T-helper 2 cell treated with Interferon-gamma antibody and Interleukin-4, amounts not matched to agents 5 μg/mL and 100 μg/mL, for 36 hours (primary cell): ENCODE measurements at places on chromosomes 11 and 22.

- DNase-seq = peak; percentile 27
Observed at GRCh38 chr11:95698676-95699557, 90.7 kb downstream of the FAM76B start.

DNA sequence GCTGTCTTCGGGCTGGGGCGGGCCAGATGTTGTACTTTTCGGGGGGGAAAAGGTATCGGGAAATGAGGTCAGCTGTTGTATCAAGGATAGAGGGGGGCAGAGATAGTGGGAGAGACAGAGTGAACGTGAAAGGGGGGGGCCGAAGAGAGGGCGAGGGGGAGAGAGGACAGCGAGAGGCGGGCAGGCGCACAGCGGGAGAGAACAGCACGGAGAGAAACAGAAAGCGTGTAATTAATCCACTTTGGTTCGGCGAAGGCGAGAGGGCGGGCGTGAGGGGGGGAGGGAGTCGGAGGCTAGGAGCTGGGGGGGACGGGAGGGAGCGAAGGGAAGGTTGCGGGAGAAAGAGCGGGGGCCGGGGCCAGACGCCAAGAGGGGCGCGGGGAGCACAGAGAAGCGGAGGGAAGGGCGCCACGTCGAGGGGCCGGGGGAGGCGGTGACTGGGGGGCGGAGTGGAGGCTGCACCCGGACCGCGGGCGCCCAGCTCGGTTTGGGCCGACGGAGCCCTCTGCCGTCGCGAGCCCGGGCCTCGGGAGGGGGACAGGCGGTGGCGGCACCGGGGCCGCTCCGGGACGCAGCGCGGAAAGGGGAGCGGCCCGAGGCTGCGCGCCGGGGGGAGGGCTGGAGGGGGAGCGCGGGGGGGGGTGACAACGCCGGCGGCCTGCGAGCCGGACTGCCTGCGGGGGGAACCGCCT, 612 bp downstream of the IGF2 start:
- DNase-seq = no peak

GRCh38 chr11:30016588-30017363, at the start of gene KCNA4:
TSS of gene KCNA4 (minus strand) at chr11:30017030. CDS start at chr11:30012678, 4,352 bp downstream.
- no peak for DNase-seq

- no peak for DNase-seq
Observed at GRCh38 chr11:35286126-35286525, 133.2 kb downstream of the SLC1A2 start.

DNA sequence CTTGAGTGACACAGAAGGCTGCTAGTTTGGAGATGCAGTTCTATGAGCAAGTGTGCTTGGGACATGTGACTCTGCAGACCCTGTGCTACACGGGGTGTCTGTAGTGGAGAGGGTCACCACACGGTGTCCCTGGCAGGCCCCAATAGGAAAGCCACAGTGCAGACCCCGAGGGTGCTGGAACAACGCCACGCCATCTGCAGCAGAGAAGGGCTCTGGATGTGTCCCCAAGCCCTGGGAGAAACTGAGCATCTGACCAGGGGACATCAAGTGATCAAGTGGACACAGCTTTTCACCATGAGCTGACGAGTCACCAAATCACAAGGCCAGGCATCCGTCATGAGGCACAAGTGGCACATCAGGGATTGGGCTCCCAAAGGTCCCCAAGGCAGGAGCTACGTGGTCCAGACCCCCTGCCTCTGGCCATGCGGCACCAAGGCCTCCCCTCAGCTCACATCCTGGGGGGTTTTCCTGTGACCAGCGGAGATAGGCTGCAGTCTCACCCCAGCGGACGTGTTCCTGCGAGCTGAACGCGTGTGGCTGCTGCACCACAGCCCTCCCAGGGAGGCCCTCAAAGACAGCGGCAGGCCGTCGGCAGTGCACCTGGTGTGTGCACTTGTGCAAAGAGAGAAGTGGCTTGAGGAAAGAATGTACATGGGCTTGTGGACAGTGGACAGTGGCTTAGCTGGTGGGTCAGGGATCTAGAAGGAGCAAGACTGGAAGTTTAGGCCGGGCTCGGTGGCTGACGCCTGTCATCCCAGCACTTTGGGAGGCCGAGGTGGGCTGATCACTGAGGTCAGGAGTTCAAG, 96.7 kb downstream of the RPS6KA4 start:
- no peak for DNase-seq

- DNase-seq = no peak
Observed at GRCh38 chr22:47818496-47818895, 1056.0 kb downstream of the TBC1D22A start.

DNA sequence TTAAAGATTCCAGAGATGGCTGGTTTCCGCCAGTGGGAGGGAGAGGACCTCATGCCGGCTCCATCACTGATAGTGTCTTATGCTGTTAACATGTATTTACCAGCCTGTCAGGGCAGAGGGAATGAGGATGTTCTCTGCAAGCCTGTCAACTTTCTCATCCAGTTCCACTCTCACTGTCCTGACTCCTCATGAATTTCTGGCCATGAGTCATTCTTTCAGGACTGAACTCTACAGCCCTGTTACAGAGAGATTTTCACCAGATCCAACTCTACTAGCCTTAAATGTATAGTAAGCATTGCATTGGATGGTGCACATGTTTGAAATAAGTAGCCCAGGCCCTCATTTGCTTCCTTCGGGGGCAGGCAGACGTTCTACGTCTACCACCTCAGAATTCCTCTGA, 387.7 kb downstream of the TMEM135 start:
- DNase-seq = no peak

- no peak for DNase-seq
Observed at GRCh38 chr11:114171257-114172054, 111.9 kb downstream of the ZBTB16 start.

- DNase-seq = no peak
Observed at GRCh38 chr11:104320956-104321355, 157.0 kb upstream of the PDGFD start.

DNA sequence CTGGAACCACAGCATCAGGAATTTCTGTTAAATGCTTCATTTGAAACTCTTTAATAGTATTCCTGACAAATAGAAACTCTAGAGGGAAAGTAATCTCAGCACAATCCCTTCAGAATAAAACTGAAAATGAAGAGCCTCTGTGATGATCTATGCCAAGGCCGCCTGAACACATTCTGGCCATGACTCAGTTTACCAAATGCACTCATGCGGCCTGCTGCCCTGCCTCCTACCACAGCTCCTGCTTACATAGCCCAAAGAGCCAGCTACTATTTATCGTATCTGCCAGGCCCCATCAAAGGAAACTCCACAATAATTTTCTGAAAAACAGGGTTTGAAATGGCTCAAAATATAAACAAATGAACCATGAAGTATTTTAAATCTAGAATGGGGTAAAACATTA, 27.0 kb downstream of the ARL14EP start:
- DNase-seq = no peak

DNA sequence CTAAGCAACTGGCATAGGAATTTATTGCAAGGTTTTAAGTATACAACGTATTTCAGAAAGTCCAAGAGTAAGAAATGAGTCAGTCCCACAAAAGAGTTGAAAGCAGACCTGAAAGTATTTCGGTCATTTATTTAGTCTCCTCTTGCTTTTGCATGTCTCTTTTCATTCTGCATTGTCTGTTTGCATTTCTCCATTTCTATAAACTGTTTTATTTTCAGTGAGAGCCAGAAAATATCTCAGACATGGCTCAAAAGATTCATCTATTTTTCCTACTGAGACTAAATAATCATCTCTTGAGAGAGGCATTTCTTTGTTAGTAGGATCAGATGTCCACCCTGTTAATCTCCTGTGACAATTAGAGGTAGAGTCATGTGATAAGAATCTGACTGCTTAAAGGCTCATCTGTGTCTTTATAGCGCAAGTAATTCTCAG, 219.1 kb upstream of the CCDC179 start:
- DNase-seq = no peak

DNA sequence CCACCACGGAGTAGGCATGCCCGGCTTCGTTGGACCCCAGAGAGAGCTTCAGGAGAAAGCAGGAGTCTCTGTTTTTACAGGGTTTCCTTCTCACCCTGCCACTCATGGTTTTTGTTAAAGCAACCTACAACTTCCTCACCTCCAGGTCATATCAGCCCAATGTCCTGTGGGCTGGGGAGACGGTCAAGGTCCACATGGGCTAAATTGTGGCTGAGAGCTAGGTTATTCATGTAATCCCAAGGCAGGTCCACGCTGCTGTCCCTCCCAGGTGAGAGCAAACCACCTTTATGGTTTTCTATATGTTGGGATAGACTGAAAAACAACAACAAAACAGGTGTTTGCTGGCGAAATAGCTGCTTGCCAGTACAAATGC, 19.5 kb downstream of the TSPAN32 start:
- DNase-seq = no peak

GRCh38 chr11:104145062-104145461, 18.9 kb downstream of the PDGFD start:
- DNase-seq = no peak

- DNase-seq = no peak
Observed at GRCh38 chr11:45229401-45230020, 56.6 kb downstream of the SYT13 start.

- DNase-seq = no peak
Observed at GRCh38 chr11:112886434-112887370, 74.5 kb upstream of the NCAM1 start.

GRCh38 chr11:134052988-134053945, 15.6 kb upstream of the JAM3 start:
- no peak for DNase-seq

GRCh38 chr11:28773606-28774005, 665.4 kb downstream of the METTL15 start:
- DNase-seq = no peak

GRCh38 chr11:117731722-117732290, 65.2 kb downstream of the DSCAML1 start:
- DNase-seq = no peak

DNA sequence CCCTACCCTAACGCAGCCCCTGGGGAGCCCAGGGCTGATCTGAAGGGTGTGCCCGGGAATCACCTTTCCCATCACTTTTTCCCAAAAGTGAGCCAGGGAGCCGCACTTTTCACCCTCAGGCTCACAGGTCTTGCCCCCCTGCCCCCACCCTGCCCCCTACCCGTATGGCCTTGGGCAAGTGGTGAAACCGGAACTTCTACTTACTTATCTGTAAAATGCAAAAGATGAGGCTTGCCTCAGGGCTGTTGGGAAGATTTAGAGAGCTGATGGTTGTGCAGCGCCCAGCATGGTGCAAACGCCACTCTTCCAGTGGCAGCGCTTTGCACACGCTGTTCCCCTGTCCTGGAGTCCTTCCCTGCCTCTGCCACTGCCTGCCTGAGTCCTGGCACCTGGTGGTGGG, 8.0 kb downstream of the SYT12 start:
- DNase-seq = no peak
